ENCODE measurements at places on chromosomes 2 and 18.
A peak's percentile ranks its signal among the peaks of the same experiment; 100 is the strongest.

GRCh38 chr18:45222180-45222579 is 393.1 kb upstream of the SLC14A2 start:
- no peak for DNase-seq

DNA sequence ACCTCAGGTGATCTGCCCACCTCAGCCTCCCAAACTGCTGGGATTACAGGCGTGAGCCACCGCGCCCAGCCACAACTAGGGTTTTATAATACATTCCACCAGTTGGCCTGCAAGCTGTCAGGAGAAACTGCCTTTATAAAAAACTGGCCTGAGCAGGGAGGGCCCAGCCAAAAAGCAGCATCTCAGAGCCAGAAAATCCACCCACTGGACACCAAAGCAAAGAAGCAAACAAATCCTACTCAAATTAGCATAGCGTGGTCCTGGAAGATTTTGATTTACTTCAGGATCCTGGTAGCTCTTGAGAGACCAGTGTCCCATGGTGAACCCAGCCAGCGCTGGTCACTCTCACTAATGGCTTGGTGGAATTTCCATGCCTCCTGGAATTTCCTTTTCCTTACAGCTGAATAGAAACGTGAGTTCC is 60.0 kb upstream of the PXDN start:
- no peak for DNase-seq

- DNase-seq, result no peak
Measured at GRCh38 chr2:238710032-238710735, 137.7 kb upstream of the TWIST2 start.

GRCh38 chr2:52862801-52863200 is 904.8 kb upstream of the CHAC2 start:
- DNase-seq, result no peak

DNA sequence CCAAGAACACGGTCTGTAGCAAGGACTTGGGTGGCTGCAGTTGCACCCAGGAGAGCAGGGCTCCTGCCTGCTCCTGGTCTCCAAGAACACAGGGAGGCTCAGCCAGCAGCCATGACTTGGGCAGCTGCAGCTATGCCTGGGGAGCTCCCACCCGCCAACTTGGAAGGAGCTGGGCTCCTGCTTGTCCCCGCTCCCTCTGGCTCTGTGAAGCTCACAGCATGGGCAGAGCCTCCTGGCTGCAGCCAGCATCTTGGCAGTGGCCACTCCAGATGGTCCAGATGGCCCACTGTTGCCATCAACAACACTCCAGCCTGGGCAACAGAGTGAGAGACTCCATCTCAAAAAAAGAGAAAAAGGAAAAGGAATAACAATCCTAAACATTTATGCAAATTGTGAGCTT is 5.2 kb downstream of the ZSCAN30 start:
- DNase-seq, result no peak

DNA sequence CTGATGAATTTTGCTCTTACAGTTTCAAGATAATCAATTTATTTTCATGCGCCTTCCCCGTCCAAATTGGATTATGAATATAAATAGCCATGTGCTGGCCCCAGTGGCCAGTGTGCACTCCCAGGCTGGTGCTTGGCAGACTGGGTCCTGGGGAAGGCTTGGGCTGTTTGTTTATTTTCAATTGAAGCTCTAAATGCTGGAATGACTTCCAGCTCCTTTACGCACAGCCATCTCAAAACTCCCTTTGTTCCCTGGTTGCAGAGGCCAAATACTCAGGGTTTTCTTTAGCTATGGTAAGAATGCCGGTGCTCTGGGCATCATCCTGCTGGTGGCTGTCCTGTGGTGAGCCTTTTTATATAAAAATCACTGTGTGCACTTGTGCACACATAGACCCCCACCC is 131.5 kb downstream of the PRKCE start:
- no peak for DNase-seq

DNA sequence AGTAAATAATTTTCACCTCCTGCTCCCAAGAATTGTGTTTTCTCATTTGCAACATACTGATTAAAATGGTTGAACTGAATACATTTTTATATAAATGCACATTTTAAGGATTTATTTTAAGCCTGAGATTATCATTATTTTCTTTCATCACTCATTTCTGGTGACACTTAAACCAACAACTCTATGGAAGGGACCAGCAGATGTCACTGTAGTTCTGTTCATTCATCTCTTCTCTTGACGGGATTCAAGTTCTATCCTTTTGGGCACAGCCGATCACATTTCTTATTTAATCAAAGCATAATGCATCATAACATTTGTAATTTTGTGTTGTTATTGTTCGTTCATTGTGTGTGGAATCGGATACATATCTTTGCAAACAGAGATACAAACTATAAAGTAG is 417.9 kb downstream of the HRH4 start:
- no peak for DNase-seq

DNA sequence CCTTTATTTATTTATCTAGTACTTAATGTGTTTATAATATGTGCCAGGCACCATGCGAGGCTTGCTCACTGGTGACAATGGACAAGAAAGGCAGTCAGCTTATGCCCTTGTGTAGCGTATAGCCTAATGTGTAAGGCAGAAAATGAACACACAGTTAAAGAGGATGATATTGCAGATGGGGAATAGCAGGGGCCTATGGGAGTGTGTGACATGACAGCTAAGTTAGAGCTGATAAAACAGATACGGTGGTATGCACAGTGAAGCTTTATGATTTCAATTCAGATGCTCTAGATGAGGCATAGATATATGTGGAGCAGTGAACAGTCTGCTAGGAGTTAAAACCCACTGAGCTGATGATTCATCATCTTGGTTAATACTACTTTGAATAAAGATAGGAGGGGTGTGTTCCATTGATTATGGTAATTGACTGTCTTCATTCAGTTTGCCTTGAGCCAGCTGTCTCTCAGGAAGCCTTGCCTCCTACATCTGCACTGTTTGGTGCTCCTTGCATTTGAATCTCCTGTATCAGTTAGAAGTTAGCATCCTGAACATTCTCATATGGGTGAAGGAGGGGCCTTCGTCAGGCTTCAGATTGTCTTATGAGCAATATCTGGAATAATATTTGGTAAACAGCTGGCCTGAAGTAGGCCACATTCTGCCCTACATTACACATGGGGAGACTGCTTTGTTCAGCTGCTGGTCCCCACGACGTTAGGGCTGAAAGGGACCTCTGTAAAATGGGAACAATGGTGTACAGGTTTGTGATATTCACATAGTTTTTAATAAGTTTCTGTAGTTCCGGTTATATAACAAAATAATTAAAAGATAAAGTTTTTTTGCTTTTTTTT is 13.2 kb downstream of the MAP4K4 start:
- no peak for DNase-seq

DNA sequence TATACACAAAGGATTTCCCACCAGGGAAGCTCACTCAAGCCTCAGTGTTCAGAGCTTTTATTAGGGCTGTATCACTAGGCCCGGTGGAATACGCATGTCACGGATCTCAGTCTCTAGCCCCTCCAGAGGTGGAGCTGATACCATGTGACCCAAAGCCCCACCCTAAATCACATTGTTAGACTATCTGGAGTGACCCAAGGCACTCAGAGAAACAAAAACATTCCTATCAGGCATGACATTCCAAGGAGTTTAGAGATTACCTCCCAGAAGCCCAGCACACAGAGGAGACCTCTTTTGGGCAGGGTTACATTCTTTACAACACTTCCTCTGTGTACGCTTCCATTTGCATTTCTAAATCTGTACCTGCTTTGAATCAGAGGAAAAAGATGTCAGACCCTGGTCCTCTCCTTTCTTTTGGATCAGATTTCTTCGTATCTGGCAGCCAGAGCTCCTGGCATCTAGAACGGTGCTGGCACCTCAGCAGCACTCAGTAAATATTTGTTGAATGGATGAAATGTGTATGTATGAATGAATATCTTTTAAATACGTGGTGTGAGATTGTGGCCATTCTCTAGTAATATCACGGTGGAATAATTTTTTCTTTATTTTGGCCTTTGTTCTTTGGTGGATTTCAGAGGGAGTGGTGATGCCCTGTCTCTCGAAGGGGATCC is 37.7 kb upstream of the SMAD2 start:
- peak; percentile 6 for DNase-seq

All from NCI-H1092 (cell line).